NB4 (cell line): ENCODE measurements at places on chromosomes 5 and 9.

DNA sequence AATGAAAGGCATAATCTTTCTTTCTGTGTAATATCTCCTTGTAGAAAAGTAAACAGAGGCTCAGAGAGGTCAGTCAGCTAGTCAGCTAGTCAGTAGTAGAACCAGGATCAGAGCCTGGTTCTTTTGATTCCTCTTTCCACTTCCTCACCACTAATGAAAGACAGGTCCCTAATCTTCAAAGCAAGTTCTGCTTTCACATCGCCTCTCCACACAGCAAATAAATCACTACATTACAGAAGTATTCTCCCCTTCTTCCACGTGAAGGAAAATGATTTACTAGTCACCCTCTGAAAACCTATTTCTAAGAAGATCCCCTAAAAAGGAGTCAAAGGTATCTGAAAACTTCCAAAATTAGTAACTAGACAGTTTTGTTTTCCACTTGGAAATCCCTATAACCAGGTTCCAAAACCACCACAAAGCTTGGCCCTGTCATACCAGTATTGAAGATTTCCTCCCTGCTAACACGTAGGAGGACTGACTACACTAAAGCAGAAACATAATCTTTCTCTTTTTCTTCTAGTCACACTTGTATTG is 140.5 kb upstream of the TARS1 start:
- DNase-seq: peak; percentile 5

DNA sequence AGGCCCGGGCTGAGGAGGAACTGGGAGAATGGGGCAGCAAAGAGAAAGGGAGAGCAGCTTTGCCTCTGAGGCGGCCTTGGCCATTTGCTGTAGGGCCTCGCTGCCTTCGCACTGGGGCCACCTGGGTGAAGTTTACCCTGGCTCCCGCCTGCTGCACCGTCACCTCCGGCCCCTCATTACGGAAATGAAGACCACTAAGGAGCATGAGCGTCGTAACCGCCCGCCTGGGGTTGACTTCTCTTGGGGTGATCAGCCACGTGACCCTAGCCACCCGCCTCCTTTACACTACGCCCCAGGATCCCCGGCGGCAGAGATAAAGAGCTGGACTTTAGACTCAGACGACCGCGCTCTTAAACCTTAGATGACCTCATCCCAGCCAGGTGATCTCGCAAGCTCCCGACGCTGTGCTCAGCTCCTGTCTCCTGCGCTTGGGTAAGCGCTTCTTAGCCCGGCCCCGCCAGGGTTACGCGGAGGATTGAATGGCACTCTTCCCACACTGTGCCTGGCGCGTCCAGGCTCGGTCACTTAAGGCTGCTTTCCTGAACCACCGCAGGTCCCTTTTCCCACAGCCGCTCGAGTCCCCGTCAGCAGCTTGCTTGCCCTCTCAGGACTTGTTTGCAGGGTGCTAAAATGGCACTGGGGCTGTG is 107.9 kb upstream of the LARP1 start:
- no peak for DNase-seq

DNA sequence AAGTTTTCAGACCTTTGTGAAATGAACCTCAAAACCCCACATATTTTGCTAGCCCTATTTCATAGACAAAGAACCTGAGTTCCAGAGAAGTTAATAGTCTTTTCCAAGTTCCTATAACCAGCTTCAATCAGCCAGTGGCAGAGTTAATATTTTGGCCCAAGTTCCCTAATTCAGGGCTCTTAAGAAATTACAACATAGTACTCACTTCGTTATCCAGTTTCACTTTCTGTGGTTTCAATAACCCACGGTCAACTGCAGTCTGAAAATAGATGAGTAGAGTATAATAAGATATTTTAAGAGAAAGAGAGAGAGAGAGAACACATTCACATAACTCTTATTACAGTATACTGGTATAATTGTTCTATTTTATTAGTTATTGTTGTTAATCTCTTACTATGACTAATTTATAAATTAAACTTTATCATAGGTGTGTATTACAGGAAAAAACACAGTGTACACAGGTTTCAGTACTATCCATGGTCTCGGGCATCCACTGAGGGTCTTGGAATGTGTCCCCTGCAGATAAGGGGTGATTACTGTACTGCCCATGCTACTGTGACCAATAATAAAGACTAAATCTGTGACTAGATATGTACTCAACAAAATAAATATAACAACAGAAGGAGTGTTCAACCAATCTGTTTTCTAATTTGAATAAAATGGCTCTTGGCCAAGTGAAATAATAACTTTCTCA is 9.3 kb upstream of the MYOT start:
- peak; percentile 79 for DNase-seq

GRCh38 chr9:33116860-33117259 is 40.4 kb upstream of the SMU1 start:
- DNase-seq: peak; percentile 33

GRCh38 chr5:180366326-180366725 is 13.2 kb upstream of the GFPT2 start:
- no peak for DNase-seq

- DNase-seq: no peak
Observed at GRCh38 chr9:125043148-125043547, 100.2 kb downstream of the SCAI start.

- DNase-seq: peak; percentile 66
Observed at GRCh38 chr5:6745706-6746222, 32.5 kb downstream of the TENT4A start.

- DNase-seq: no peak
Observed at GRCh38 chr5:72256536-72256935, 63.5 kb downstream of the MRPS27 start.

DNA sequence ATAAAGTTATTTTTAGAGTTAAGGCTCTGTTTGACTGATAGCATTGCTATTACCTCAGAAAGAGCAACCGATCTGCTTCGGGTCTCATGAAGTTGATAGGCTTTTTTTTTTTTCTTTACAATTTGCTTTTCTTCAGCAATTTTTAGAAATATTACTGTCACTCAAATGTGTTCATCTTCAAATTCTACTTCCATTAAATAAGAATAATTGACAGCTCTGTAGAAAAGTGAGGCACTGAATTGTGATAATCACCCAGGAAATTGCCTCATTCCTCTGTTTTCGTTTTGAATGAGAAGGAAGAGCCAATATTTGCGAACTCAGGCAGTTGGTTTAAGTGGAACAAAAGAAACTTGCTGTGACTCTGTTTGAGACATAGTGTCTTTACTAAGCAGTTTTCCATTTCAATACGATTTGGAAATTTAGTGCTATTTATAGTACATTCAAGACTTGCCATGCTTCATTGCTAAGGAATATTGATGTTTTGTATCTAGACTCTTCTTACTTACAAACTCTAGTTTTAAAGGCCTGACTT is 700.5 kb upstream of the CDH10 start:
- DNase-seq: no peak

DNA sequence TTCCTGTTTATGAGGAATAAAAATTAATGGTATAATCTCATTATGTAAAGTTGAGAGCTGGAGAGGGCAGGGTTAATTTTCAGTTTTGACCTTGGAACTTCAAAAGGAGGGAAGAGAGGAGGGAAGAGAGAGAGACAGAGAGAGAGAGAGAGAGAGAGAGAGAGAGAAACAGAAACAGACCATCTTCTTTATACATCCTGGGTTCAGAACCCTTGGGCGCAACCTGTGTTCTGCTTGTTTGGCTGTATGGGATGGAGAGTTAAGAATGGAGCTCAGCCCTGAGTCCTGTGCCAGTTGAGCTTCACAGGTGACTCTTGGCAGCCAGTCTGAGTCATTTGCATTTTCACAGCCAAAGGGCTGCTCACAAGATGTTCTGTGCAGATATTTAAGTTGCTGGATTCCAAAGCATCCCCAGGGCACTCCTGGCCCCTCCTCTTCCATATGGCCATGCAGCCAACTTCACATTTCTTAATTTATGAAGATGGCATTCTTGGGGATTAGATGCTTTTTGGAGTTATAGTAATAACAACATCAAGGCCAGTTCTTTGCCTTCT is 143.5 kb downstream of the CARTPT start:
- DNase-seq: no peak

DNA sequence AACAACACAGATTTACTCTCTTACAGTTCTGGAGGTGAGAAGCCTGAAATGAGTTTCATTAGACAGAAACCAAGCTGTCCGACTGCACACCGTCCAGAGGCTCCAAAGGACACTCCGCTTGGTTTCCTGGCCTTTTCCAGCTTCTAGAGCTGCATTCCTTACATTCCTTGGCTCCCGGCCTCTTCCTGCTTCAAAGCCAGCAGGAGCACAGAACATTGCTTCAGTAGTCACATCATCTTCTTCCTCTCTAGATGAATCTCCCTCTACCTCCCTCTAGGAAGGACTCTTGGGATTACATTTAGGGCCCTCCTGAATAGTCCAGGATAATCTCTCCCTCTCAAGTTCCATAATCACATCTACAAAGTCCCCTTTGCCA is 213.3 kb downstream of the CDK5RAP2 start:
- no peak for DNase-seq

DNA sequence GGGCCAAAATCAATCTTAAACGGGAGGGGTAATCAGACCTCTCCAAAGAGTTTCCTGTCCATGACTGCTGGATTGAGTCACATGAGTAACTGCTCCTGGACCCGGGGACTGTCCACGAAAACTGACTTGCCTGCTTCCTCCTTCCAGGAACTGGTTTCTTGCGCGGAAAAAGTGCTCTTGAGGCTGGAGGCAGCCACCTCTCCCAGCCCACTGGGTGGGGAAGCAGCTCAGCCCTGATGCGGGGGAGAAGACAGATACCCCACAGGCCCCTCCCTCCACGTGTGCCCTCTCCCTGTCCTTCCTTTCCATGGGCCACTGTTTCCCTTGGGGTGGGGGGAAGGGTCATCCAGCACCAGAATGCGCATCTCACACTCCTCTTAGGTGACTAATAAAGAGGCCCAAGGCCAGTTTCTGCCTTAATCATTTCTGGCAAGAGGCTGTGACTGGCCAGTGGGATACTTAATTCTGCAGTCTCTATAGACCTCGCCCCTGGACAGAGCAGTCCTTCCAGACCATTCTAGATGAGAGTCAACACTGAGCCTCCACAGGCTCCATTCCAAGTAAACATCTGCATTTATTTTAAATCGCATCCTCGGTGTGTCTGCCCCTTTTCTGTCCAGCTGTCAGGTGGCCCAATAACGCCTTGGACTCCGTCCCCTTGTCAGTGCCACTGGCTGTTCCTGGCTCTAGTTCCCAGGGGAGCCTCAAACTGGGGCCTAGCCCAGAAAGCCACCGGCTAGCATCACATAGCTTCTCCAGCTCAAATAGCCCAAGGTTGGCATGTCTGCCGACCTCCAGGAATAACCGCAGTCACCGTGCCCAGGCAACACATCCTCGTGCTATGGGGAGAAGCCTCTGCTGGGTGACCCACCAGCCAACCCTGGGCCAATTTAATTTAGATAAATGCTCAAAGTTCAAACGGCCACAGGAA is 12.0 kb downstream of the REXO4 start:
- DNase-seq: no peak

DNA sequence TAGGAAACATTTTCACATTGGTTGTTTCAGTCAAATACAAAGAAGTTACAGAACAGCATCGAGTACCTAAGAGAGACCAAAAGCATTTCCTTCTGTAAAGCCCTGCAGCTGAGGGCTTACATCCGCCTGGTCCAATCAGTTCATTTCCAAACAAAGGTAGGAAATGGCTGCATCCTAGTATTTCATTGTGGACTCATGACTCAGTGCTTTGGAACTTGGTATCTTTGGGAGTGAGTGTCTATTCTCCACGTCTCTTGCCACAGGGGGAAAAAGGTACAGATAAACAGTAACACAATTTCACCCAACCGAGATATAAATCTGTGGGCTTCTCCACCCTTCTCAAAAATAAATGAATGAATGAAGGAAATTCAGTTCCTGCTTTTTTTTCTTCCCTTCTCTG is 75.4 kb downstream of the NFIB start:
- no peak for DNase-seq

DNA sequence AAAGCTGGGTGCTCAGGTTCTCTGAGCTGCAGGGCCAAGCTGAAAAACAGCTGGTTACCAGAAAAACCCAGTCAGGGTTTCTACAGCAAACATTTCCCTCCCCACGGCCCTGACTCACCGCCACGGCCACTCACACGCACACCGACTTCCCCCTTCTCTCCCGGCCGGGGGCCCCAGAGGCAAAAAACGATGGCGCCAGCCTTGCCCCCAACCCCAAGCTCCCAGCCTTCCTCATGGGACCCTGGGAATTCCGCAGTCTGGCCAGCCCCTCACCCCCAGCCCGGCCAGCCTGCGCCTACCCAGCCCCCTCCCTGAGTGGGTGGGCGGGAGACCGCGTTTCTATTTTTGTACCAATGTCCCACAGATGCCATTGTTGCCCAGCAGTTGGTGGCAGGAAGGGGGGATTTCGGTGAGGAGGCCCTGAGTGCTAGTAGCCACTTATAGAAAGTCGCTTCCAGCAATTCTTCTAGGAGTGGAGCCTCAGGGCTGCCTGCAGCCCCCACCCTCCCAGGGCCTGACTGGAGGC is 18.4 kb downstream of the ENG start:
- peak; percentile 73 for DNase-seq

DNA sequence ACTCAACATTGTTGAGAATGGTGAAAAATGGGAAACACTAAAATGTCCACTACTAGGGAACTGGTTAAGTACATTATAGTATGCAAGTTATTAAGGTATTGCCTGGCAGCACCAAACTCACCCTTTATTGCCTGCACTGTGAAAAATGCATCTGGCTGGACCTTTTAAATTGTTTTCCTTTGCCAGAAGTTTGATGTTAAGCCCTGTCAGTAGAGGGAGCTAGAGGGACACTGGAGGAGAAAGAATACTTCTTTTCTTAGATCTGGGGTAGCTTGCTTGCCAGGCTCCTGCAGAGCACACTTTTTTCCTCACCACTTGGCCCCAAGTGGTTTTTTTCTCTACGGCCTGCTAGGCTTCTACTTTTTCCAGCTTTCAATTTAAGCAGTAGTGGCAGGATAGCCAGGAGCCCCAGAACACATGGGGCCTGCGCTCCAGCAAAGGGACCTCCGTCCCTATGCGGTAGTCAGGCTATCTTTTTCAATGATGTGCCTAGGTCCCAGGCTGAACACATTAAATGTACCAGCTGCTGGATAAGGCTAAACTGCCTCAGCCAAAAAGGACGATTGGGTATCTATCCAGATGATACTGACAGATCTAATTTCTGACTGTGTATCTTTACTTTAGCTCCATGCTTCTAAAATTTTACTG is 8.0 kb upstream of the HABP4 start:
- peak; percentile 76 for DNase-seq

- no peak for DNase-seq
Observed at GRCh38 chr5:171689853-171690417, 95.7 kb upstream of the SMIM23 start.

DNA sequence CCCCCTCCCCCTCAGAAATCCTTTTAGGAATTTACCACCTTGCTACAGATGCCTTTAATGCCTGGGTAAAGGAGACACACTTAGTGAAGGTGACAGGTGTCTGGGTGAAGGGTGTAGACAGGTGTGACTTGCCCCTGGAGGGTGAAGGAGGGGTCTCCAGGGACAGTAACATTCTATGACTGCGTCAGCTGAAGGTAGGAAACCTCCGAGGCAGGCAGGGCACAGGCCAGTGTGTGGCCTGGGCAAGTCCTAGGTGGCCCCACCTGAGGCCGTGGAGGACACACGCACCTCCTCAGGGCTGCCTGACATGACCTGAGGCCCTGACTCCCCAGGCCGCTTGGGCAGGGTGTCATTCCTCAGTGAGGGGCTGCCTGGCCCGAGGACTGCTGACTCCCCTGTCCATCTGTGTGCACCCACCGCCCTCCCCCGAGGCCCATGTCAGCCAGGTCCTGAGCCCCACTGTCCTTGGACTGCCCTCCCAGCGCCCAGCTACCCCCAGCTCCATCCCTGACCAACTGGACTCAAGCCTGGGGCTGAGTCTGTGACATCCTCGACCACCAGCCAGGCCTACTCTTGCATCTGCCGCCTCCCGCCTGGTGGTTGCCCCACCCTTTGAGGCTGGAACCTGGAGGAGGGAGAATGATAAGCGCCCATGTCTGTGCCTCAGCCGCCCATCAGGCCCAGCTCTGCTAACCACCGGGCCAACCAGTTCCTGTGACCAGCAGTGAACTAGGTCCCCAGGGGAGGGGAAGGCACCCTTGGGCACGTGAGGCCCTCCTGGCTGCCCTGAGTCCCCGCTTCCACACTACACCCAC is 18.4 kb downstream of the CARD19 start:
- peak; percentile 69 for DNase-seq
